H1 (cell line): ENCODE measurements at places on chromosomes 4 and X.

DNA sequence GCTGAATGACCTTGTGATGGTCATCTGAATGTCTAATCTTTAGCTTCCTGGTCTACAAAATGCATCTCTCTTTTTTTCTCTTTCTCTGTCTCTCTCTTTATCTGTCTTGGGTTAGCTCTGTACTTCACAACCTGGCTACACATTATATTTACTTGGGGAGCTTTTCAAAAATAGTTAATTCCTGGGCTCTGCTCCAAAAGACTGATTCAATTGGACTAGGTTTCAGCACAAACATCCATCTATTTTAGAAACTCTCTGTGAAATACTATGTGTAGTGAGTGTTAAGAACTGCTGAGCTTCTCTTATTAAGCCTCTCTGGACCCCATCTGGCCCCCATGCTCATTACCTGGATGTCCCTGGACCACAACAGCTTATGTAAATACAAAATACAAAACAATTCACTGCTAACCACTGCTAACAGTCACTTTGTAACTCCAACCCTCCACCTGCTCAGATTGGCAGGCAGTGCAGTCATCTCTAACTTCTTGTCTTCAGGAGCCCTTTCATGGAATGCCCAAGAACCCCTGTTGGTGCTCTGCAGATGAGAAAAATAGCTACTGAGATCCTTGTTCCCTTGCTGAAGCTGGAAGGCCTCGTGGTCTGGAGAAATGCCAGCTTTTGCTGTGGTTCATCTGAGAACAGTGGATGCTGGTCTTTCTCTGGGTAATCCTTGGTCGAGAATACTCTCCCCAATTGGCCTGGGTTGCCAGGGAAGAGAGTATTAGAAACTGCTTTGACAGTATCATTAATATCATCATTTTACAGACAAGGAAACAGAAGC lies 14.8 kb upstream of the BOD1L1 start:
- H3K27ac ChIP-seq: no peak overlapping the region
- H3K4me1 ChIP-seq: peaks cover 6% of the 10 kb centered on the region; the same call in 1 of the 2 replicates
- no peaks in the 10 kb centered on the region for H3K36me3 ChIP-seq
- H3K27me3 ChIP-seq: no peaks in the 10 kb centered on the region

DNA sequence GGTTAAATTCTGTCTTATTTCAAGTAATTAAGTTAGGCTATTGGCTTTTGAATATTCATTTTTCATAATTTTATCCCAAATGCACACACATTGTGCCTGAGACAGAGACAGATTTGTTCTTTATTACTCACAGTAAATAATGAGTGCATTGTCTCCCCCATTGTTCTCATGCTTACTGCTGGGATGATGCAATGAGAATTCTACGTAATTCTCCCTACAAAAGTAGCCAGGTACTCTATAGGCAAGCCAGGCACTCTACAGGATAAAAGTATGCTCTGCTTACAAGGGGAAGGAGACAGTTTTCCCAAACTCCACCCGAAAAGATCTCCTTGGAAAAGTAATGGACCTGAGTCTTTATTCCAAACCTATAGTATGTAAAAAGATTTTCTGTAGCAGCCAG lies 1890.7 kb upstream of the PCDH10 start:
- no peak overlapping the region for H3K4me3 ChIP-seq
- H3K27ac ChIP-seq: no peak overlapping the region

DNA sequence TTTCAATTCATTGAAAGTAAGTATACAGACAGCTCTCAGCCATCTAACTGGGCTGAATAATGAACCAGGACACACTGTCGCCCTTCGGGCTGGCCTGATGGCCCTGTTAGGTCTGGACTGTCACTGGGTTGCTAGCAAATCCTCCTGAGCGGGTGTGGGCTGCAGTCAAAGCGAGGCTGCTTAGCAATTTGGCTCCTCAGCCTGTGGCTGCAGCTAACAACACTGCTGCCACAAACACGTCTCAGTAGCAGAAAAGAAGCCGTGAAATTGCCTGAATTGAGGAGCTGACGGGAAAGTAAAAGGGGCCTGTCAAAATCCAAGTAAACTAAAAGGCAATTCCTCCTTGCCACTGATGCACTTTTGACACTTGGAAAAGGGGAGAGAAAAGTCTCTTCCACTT lies 72.8 kb downstream of the SMIM20 start:
- no peak overlapping the region for H3K4me3 ChIP-seq
- H3K36me3 ChIP-seq: no peaks in the 10 kb centered on the region
- no peak for DNase-seq
- H3K4me1 ChIP-seq: no peaks in the 10 kb centered on the region
- H3K27ac ChIP-seq: no peak overlapping the region
- no peaks in the 10 kb centered on the region for H3K27me3 ChIP-seq

GRCh38 chr4:5009796-5010195 lies 9.5 kb downstream of the CYTL1 start:
- H3K36me3 ChIP-seq: no peaks in the 10 kb centered on the region
- no peak overlapping the region for H3K4me3 ChIP-seq
- H3K4me1 ChIP-seq: no peaks in the 10 kb centered on the region
- no peak for DNase-seq
- H3K27ac ChIP-seq: no peak overlapping the region

- H3K27me3 ChIP-seq: no peaks in the 10 kb centered on the region
- no peak overlapping the region for H3K27ac ChIP-seq
- H3K36me3 ChIP-seq: no peaks in the 10 kb centered on the region
- H3K4me3 ChIP-seq: no peak overlapping the region
Measured at GRCh38 chrX:3599802-3600430, 113.5 kb downstream of the PRKX start.

- no peaks in the 10 kb centered on the region for H3K36me3 ChIP-seq
- H3K4me1 ChIP-seq: no peaks in the 10 kb centered on the region
- H3K27me3 ChIP-seq: no peaks in the 10 kb centered on the region
Measured at GRCh38 chr4:113637823-113638561, 123.5 kb downstream of the CAMK2D start.

DNA sequence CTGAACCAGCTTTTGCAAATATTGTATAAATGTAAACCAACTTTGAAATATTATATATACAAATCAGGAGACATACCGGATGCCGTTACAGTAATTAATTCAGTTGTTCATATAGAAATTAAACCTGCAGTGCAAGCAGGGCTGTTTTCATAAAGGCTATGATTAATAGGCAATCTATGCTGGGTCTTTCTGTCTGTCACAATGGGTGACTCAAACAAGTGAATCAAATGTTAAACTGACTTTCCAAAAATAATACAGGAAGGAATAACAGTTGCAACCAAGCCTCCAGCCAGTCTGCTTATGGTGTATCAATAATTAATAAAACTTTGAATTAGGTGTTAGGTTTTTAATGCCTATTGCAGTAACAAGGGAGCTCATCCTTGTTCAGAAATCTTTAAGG lies 43.9 kb downstream of the GABRB1 start:
- H3K36me3 ChIP-seq: no peaks in the 10 kb centered on the region
- H3K27ac ChIP-seq: no peak overlapping the region
- no peak for DNase-seq
- no peaks in the 10 kb centered on the region for H3K27me3 ChIP-seq
- H3K4me3 ChIP-seq: no peak overlapping the region

DNA sequence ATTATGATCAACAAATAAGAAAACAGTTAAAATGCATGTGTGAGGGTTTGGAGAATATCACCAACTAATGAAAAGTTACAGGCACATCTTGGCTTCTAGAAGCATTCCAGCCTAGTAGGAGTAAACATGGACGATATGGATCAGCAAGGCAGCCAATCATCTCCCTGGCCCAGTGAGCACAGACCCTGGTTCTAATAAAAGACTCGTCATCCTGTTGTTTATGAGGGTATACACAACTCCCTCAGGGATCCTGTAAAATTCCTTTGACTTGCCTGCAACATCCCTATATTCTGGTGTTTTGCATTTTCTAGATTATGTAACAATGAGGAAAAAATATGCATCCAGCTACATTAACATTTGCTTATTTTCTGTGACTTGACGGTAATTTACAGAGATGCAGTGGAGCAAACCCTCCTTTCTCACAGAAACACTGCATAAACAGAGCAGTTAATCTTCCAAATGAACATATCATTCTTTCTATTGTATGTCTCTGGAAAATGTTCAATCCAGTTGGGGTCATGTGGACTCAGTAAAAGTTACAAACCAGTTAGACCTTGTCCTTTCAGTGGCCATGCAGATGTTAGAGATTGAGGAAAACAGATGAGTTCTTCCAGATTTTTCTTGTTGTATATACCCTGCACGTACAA lies 88.9 kb upstream of the NDP start:
- no peaks in the 10 kb centered on the region for H3K4me1 ChIP-seq
- DNase-seq: no peak
- H3K27me3 ChIP-seq: no peaks in the 10 kb centered on the region
- H3K4me3 ChIP-seq: no peak overlapping the region
- no peaks in the 10 kb centered on the region for H3K36me3 ChIP-seq
- H3K27ac ChIP-seq: no peak overlapping the region

GRCh38 chr4:2812612-2813354 lies 19.9 kb downstream of the SH3BP2 start:
- no peaks in the 10 kb centered on the region for H3K4me1 ChIP-seq
- no peak overlapping the region for H3K27ac ChIP-seq
- H3K4me3 ChIP-seq: no peak overlapping the region

- no peaks in the 10 kb centered on the region for H3K27me3 ChIP-seq
- no peak overlapping the region for H3K4me3 ChIP-seq
- peaks cover 4% of the 10 kb centered on the region for H3K36me3 ChIP-seq
- no peak for DNase-seq
Measured at GRCh38 chr4:25421816-25422525, 44.9 kb downstream of the ANAPC4 start.

DNA sequence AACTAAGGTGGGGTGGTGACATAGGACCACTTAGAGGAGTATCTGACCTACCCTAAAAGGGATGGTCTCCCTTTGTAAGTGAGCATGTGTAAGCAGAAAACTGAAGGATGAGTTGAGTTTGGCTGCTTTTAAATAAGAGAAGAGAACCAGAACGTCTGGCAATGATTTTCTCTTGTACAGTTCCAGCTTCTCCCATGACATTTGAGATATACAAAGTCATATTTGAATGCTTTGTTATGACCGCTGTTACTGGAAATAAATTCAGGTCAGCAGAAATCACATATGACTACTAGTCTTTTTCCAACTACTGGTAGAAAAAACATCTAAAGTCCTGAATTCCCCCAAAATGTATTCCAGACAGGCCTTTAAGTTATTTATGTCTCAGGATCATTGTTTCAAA lies 313.3 kb upstream of the BMP3 start:
- no peaks in the 10 kb centered on the region for H3K4me1 ChIP-seq
- no peak overlapping the region for H3K27ac ChIP-seq
- no peaks in the 10 kb centered on the region for H3K27me3 ChIP-seq
- H3K36me3 ChIP-seq: no peaks in the 10 kb centered on the region
- DNase-seq: no peak

DNA sequence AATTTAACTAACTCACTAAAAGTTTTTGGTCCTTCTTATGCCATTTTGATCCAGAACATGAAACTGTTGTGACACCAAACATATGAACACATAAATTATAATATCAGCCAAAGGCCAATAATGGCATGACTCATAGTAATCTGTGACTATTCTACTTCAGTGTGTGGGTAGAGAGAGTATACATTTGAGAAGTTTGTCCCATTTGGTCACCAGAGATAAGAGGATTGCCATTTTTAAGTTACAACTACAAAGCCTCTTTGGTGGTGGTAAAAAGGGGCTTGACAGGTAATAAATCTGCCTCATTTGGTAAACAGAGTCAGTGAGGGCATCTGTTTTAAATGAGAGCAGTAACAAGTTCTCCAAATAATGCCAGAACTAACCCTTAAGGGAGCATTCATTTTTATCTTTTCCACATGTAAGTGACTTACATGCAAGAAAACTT lies 117.9 kb downstream of the TBC1D19 start:
- no peak for DNase-seq
- no peaks in the 10 kb centered on the region for H3K27me3 ChIP-seq
- no peaks in the 10 kb centered on the region for H3K4me1 ChIP-seq

- H3K4me1 ChIP-seq: no peaks in the 10 kb centered on the region
- no peak overlapping the region for H3K4me3 ChIP-seq
- H3K27me3 ChIP-seq: no peaks in the 10 kb centered on the region
- H3K36me3 ChIP-seq: no peaks in the 10 kb centered on the region
Measured at GRCh38 chrX:52839137-52839536, 28.1 kb downstream of the XAGE5 start.

- no peaks in the 10 kb centered on the region for H3K36me3 ChIP-seq
- no peak overlapping the region for H3K4me3 ChIP-seq
- H3K27me3 ChIP-seq: no peaks in the 10 kb centered on the region
- no peaks in the 10 kb centered on the region for H3K4me1 ChIP-seq
Measured at GRCh38 chrX:109691277-109691676, 41.8 kb downstream of the ACSL4 start.

DNA sequence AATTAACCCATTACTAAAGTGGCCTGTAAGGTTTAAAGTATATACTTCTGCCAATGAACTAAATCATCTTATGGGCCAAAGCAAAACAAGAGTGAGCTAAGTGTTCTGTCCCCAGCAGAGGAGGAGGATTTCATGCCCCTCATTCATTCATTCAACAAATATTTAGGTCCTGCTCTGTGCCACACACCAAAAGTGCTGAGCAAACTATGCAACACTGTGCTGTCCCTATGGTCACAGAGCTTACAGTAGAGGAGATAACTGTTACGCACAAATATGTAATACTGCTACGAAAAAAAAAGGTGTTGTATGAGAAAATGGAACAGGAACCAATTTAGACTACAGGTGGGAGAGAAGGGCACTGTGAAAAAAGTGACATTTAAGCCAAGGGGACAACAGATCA lies 1.7 kb downstream of the SH3KBP1 start:
- H3K27ac ChIP-seq: no peak overlapping the region
- no peaks in the 10 kb centered on the region for H3K36me3 ChIP-seq

GRCh38 chr4:150039274-150040127 lies 38.7 kb upstream of the DCLK2 start:
- no peak overlapping the region for H3K4me3 ChIP-seq
- no peak for DNase-seq
- H3K36me3 ChIP-seq: no peaks in the 10 kb centered on the region
- H3K4me1 ChIP-seq: no peaks in the 10 kb centered on the region

DNA sequence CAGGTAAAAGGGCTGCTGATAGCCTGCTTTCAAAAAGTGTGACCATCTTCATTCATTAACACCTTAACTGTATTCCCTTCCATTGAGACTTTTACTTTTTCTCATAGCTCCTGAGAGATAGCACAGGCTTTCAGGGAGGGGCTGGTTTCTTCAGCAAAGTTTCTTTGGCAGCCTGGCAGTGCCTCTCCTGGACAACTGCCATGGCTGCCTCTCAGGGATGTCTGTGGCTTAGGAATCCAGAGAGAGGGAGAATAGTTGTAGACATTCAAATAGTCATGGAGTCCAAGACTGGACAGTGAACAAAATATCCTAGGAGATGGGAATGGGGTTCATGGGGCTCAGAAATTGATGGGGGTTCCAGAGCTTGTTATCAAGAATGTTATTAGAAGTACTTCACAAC lies 81.1 kb downstream of the FAM47B start:
- no peaks in the 10 kb centered on the region for H3K27me3 ChIP-seq
- no peaks in the 10 kb centered on the region for H3K36me3 ChIP-seq
- no peak for DNase-seq
- no peaks in the 10 kb centered on the region for H3K4me1 ChIP-seq

DNA sequence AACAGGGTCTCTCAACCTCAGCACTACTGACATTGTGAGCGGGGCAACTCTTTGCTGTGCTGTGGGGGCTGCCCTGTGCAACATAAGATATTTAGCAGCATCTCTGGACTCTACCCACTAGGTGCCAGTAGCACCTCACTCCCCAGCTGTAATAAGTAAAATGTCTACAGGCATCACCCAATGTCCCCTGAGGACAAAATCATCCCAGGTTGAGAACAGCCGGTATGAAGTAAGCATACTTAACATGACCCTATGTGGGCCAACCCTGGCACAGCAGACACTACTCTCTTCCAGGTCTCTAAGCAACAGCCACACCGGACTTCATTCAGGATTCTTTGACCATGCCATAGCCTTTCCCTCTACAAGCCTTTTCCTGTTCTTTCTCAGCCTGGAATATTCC lies 10.5 kb upstream of the MGST2 start:
- H3K4me1 ChIP-seq: peaks cover 4% of the 10 kb centered on the region
- no peak overlapping the region for H3K27ac ChIP-seq
- no peaks in the 10 kb centered on the region for H3K27me3 ChIP-seq
